ENCODE measurements at places on chromosomes 2 and 18.

DNA sequence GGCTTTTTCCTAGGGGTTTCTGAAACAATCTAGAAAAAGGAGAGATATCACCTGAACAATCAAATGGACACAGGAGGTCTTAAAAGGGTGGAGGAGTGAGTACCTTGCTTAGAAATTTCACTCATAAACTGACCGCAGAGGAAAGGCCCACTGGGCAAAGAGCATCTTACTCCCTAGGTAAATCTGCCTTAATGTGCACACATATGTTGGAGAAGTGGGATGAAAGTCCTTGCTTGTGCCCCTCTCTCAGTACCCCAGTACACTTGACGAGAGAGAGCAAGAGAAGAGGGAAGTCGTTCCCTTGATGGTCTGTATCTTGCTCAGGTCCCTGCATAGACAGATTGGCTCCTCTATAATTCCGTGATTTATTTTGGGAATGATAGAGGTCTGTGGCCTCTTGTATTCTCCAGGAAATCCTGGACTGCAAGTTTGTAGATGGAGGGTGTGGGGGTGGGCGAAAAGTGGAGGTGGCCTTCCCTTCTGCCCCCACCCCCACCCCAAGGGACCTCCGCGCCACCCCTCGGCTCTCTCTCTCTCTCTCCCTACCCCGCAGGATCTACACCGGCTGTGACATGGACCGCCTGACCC, 6.8 kb downstream of the TBR1 start:
- DNase-seq = peak; percentile 78

DNA sequence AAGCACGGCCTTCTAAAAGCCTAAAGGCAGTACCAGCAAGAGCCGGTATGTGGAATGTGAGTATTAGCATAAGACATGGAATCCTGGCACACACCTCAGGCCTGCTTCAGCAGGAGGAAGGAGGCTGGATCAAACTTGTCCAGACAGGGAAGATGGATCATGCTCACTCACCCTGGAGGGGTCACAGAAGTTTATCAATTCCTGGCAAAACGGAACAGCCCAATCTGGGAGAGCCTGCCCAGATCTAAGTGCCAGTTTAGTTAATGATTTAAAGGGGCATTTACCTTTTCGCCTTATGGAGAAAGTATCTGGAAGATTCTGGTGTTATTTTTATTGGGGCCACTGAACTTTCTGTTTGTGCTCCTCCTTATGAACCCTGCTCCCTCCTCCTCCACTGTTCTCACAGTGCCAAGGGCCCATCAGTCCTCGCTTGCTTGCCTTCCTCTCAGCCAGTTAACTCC, 58.3 kb upstream of the NFE2L2 start:
- DNase-seq = no peak

- DNase-seq = no peak
Observed at GRCh38 chr18:64258111-64258650, 109.3 kb upstream of the LINC00305 start.

DNA sequence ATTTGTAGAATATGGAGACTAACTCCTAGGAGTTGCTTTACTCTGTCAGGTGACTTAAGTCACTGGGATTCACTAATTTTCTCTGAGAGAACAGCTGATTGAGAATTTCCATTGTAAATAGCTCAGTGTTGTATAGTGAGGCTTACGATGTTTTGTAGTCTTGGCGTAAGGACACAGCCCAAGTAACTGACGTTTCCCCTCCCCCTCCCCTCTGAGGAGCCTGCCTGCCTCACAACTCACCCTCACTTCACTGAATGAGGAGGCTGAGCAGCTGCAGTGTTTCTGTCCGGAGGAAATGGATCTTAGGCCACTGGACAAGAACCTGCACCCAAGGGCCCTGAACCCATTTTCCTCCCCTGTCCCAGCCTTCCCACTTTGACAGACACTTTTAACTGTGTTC, 264.6 kb downstream of the PHLPP1 start:
- DNase-seq = no peak

DNA sequence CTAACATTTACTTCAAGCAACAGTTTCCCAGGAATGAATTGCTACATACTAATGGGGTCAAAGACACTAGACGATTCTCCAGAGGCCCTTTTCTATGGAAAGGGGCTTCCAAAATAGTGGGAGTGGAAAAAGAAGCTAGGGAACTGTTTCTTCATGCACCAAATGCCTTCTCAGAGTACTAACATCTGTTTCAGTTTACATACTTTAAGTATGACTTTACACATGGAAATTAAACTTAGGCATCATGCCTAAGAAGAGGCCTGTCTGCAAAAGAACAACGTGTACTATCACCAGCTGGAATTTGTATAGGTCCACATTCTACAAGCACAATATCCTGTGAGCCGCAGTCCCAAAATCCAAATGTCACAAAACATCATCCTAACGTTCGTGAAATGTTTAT, 29.4 kb upstream of the WDR75 start:
- no peak for DNase-seq

DNA sequence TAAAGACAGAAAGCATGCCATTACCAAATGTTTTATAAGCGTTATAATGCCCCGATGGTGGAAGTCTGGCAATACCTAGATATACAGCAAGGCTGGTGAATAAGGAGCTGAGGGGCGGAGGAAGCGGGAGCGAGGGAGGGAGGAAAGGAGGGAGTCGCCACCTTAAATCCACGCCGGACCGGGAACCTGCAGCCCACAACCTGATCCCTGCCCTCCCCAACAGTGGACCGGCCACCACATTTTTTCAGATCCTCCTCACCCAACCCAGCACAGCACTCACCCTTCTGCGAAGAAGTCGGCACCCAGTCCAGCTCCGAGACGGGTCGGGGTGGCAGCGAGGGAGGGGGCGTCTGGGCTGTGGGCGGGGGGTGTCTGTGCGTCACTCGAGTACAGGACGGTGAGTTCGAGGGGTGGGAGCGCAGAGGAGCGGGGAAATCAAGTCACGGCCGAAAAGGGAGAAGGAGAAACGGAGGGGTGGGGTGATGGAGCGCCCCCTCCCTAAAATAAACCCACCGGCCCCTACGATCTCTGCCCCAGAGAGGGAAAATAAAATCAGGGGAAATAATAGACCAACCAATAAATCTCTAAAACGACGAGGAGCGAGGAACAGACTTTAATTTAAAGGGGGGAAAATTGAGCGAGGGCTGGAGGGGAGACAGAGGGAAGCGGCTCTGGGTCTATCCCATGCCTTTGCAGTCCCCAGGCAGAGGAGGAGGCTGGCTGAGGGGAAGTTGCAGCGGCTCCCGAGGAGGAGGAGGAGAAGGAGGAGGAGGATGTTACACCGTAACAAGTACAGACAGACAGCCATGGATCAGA, 96.5 kb upstream of the SERTAD2 start:
- DNase-seq = peak; percentile 45

GRCh38 chr18:75586130-75586889, 158.8 kb upstream of the SMIM21 start:
- peak; percentile 27 for DNase-seq

- DNase-seq = no peak
Observed at GRCh38 chr2:97671526-97671925, 2.0 kb downstream of the C2orf92 start.

DNA sequence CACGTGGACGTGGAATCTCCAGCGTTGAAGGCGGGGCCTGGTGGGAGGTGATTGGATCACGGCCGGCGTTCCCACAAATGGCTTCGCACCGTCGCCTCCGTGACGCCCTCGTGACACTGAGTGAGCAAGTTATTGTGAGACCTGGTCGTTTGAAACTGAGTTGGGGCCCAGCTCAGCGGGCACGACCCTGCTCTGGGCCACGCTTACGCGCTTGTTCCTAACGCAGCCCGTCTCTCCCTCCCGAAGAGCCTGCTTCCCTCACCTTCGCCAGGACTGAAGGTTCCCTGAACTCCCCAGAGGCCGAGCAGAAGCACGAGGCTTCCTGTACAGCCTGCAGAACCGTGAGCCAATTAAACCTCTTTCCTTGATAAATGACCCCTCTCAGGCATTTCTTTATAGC, 121.8 kb downstream of the RTP5 start:
- no peak for DNase-seq

DNA sequence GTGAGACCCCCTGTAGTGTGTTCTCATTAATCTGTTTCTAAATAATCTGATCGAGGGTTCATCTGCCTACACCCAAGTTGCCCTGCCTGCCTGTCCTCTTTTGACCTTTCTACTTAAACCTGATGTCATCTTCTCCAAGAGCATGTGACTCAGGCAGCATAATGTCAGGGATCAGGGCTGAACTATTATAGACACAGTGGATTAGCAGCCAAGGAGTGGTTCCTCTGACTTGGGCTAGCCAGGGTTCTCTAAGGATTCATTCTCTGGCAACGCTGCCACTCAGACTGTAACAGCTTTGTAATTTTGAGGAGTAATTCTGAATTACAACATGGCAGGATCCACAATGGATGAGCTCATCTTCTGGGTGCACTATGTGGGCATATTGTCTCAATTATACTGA, 124.0 kb downstream of the MDH1 start:
- no peak for DNase-seq

DNA sequence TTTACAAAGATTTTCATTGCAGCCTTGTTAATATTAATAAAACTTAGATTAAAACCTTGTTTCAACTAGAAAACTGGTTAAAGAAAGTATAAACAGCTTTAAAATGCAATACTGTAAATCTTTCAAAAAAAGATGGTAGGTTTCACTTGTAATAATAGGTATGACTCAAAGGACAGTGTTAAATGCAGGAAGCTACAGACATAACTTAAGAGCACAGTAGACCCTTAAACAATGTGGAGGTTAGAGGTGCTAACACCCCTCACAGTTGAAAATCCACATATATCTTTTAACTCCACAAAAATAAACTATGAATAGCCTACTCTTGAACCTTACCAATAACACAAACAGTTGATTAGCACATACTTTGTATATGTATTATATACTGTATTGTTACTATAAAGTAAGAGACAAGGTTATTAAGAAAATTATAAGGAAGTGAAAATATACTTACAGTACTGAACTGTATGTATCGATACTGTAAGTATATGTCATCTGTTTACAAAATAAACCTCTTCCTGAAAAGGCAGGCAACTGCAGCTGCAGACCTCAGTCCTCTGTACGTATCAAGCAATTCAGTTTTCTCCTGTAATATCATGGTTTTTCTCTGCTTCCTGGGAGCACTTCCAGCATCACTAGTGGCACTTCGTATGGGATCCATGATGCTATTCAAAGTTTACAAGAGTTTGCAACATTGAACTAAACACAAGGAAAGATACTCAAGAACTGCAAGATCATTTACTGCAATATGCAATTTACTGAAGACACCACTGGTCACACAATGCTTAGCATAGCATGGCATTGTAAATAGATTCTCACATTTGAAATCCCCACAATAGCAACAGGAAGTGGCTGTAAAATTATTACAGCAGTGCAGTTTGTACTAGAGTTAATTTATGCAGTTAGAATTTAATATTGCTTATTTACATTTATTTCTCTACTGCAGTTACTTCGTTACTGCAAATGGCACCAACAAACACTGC, 610.5 kb upstream of the LRRTM4 start:
- no peak for DNase-seq

DNA sequence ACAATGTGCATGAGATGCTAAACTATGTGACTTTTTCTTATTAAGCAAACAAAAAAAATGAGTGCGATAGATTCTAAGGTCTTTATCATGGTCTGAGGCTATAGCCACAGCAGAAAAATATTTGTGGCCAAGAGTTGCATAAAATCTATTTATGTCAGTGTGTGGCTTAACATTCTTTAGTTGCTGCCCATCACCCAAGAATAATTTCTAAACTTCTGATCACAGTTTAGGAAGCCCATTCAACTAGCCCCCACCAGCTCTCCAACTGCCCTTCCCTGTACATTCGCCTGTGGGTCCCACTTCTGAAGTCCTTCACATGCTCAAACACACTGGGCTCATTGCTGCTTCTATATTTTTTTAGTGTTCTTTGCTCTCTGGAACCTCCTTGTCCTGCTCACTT, 107.1 kb downstream of the CTNNA2 start:
- DNase-seq = no peak

DNA sequence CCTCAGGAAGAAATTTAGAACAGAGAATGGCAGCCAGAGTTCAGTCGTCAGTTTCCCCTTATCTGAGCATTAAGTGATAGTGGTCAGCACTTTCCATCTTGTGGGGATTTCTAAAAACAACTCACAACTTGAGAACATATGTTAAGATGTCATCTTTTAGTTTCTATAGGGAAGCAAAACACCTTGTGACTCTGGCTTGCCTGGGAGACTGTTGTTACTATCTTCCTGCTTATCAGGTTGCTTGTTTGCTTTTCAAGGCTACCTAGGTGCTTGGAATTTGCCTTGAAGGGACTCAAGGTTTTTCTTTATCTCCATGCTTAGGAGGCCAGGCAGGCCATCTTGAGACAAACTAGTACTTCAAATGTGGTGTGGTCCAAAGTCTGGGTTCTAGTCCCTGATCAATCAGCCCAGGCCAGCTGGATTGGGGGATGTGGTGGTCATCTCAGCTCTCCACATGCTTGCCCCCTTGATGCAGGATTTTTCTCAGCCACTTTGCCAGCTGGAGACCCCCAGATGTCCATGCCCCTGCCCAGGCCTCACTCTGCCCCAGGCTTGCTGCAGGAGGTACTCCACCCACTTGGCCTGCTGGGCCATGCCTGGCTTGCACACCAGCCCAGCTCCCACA, 125.9 kb downstream of the LYPD1 start:
- no peak for DNase-seq

GRCh38 chr2:207474863-207475485, 54.8 kb upstream of the CREB1 start:
- no peak for DNase-seq

DNA sequence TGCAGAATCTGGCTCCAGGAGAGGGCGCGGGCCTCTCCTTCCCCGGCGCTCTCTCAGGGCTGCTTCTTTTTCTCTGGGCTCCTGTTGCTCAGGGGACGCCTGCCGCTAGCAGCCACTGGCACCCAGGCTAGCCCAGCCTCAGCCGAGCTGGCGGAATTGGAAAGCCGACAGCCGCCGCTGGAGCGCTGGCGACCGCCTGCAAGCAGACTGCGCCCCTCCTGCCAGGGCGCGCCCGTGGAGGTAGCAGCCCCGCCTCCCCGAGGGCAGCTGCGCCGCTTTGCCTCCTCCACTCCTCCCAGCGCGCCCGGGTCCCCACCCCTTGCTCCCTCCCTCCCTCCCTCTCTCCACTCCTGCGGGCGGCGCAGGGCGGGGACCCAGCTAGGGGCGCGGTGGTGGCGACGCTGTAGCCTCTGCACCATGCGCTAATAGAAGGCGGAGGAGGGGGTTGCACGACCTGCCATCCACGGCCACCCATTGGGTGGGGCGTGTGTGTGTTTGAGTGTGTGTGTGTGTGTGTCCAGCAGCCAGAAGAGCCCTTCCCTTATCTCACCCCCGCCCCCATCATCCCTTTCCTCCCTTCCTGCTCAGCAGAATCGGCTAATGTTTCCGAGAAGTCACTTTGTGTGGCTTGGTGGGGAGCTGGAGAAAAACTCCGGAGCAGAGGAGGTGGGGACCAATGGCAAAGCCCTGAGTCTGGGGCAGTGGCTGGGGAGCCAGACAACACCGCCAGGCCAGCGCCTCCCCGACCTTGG, at the start of gene SCN9A:
Gene SCN9A, minus strand, starts transcription at position 209 of the 752 bp plus-strand sequence. CDS start 64,188 bp downstream, outside the sequence.
- peak; percentile 89 for DNase-seq

DNA sequence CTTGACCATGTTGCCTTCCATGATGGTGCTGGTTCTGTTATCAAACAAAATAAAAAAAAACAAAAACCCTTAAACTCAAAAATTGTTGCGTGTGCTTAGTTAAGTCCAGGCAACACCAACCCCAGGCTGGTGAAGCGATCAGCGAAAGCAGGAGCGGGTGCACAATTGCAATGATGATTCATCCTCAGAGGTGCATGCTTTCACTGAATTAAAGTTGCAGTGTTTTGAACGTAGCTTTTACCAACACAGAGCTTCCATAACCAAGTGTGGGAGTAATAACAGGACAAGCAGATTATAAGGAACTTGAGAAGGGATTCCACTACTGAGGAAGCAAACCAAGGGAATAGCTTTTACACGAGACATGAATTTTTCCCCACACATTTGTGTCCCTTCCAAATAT, 39.7 kb upstream of the RAPH1 start:
- DNase-seq = no peak
